ENCODE measurements at places on chromosomes 3 and 15.
A peak's percentile ranks its signal among the peaks of the same experiment; 100 is the strongest.

GRCh38 chr3:183044547-183045229 is 54.6 kb downstream of the MCCC1 start:
- no peak for DNase-seq

DNA sequence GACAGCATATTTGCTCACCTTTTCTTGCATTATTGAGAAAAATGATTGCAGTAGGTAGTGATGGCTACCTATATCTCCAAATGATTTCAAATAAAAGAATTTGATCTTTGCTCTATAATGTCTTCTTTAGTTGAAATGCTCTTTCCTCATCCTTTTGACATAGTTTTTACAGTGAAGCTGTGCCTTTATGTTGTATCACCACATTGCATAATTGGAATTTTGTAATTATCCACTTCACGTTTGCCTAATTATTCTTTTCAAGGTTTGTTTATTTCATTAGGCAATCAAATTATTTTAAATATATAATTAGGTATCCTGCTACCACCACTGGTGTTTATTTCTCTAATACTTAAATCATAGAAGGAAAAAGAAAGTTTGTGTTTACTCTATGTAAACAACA is 21.3 kb upstream of the P2RY13 start:
- DNase-seq, result no peak

DNA sequence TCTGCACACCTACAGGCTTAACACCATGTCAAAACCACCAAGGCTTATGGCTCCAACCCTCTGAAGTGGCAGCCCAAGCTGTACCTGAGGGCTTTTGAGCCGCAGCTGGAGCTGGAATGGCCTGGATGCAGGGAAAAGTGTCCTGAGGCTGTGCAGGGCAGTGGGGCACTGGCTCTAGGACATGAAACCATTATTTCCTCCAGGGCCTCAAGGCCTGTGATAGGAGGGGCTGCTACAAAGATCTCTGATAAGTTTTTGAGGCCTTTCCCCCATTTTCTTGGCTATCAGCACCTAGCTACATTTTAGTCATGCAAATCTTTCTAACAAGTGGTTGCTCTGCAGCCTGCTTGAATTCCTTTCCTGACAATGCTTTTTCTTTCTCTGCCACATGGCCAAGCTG is 37.6 kb downstream of the SPATA16 start:
- DNase-seq, result no peak

DNA sequence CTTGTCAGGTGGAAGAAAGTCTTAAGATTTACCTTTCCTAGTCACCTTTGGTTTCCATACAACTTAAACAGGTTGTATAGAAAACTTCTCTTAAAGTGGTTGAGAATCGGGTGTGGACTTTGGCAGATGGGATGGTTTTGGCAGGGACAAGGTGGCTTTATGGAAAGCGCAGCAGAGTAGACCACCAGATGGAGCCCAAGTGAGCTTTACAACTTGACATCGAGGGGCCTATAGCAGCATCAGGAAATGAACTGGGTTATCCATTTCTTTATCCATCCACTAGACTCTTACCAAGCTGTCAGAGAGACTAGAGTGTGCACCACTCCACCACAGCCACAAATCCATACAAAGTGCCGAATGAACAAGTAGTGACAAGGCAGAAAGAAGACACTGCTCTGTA is 85.3 kb upstream of the MBNL1 start:
- DNase-seq, result peak; percentile 33

- DNase-seq, result peak; percentile 78
Measured at GRCh38 chr3:72820415-72820814, 27.8 kb downstream of the SHQ1 start.

DNA sequence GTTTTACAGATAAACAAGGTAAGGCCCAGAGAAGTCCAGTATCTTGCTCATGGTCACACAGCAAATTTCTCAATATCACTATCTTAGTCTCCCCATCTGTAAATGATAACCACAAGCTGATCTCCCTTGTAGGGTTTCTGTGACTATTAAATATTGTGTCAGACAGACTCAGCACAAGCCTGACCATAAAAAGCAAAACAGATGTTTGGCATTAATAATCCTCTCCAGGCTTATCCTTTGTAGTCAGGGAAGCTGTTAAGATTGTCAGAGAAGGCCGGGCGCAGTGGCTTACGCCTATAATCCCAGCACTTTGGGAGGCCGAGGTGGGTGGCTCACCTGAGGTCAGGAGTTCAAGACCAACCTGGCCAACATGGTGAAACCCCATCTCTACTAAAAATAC is 173.2 kb upstream of the PRICKLE2 start:
- no peak for DNase-seq

GRCh38 chr3:66483409-66483906 is 17.4 kb downstream of the LRIG1 start:
- no peak for DNase-seq

DNA sequence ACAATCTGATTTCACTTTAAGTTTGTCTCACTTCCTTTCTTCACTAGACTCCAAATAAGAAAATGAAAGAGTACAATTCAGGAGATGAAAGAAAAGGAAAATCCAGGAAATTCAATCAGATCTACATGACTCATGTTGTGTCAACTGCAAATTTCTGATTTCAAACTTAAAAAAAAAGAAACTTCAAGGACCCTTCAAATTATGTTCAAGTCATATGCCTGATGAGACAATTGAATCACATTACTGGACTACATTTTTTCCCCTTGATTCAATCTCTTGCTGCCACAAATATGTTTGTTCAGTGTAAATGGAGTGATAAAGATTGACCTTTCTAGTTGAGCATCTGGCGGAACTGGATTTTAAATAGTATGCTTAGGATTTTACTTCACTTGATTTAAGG is 37.4 kb downstream of the FRMD5 start:
- peak; percentile 97 for DNase-seq

DNA sequence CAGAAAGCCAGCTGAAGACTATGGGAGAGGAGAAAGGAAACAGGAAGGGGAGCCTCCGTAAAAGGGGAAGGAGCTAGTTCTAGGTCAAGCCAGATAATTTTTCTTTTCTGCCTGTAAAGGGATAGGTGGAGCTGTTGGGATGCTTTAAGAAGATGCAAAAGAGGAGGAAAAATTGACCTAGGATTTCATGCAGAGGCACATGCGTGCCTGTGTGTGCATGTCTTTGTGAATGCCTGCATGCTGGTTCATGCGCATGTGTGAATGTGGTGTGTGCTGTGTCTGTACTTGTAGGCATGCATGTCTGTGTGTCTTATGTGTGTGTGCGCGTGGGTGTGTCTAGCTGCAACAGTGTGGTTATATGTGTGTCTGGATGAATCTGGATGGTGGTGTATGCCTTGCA is 27.3 kb downstream of the CCDC33 start:
- no peak for DNase-seq

- no peak for DNase-seq
Measured at GRCh38 chr3:134708671-134709070, 57.8 kb upstream of the KY start.

DNA sequence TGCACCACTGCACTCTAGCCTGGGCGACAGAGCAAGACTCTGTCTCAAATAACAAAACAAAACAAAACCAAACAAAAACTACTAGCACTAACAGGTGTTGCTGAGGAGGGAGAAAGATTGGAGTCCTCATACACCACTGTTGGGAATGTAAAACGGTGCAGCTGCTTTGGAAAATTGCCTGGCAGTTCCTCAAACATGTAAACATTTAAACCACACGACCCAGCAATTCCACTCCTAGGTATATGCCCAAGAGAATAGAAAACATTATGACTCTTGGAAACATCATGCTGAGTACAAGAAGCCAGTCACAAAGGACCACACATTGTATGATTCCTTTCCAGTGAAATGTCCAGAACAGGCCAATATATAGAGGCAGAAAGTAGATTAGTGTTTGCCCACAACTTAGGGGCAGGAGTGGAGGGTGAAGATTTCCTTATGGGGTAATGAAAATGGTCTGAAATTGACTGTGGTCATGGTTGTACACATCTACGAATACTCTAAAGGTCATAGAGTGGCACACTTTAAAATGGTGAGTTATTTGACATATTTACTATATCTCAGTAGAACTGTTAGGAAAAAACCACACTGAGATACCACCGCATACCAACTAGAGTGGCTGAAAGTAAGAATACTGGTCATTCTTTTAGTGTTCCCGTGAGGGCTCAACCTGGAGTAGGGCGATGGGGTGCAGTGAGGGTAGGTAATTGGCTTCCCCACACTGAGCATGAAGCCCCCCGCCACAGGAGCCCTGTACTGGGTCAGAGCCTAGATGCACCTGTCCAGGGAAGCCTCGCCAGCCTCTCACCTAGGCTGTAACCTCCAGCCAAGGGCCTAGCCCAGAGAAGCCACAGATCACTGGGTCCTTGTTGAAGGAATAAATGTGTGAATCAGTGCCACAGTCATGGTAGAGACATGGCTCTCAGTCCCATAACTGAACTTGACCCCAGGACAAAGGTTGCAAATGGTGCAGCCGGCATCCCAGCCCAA is 131.1 kb downstream of the NUP210 start:
- no peak for DNase-seq

DNA sequence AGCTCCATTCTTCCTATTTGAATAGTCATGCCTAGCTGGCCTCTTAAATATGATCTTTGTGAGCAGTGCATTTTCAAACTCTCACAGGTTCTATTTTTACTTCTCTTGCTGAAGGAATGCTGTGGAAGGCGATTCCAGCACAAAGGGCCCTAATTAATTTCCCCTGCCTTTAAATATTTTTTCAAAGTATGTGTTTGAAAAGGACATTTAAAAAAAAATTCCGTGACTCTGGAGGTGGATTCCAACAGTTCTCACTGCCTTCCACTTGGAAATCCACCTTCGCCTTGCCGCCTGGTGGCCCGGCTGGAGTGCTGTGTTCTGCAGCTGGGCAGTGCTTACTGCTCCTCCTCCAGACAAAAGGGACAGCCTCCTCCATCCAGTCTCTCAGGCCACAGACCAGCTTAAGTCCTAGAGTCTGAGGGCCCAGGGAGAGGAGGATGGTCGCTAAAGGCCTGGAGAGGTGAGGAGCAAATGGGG is 61.5 kb upstream of the CORO2B start:
- DNase-seq, result no peak

GRCh38 chr3:185057829-185058228 is 95.0 kb downstream of the C3orf70 start:
- no peak for DNase-seq

DNA sequence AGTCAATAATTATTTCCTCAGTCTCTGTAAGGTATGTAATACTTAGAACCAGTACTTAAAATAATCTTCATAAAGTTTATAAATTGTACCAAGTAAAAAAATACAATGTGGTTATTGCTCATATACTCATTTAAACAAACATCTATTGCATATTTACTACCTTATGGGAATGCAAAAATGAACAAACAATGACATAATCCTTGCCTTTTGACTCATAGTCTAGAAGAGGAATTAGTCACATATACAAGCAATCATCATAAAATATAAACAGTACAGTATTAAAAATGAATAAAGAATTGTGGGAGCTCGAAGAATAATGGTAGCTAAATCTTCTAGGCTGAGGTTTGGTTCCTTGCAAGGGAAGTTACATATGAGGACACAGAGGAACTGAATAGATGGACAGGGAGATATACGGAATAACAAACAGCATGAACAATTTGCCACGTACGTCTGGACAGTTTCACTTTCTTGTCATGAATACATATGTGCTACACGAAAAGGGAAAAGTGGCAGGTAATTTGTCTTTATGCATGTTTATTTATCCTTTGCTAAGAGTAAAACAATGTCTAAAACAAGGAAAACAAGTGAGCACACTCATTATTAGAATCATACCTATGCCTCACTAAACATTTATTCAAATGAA is 17.2 kb downstream of the IMPG2 start:
- no peak for DNase-seq

GRCh38 chr15:88621789-88622604 is 857 bp downstream of the AEN start:
- DNase-seq, result peak; percentile 28

DNA sequence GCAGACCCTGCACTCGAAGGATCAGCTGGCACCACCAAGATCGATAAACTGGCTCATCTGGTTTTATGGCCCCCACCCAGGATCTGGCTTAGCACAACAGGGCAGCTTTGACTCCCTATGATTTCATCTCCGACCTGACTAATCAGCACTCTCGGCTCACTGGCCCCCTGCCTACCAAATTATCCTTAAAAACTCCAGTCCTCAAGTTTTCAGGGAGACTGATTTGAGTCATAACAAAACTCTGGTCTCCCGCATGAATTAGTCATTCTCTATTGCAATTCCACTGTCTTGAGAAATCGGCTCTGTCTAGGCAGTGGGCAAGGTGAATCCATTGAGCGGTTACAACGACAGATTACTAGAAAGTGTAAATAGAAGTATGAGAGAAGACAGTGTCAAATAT is 521.9 kb upstream of the RGMA start:
- no peak for DNase-seq

GRCh38 chr3:60190073-60190472 is 1061.2 kb downstream of the FHIT start:
- no peak for DNase-seq
